Stimulated activated CD4-positive, alpha-beta T cell treated with anti-CD3 and anti-CD28 coated beads, TNF-alpha, amount 100 ng/mL, for 1 hour (primary cell): ENCODE measurements at places on chromosomes 2 and 18.
A peak's percentile ranks its signal among the peaks of the same experiment; 100 is the strongest.

GRCh38 chr18:59980188-59980637 lies 80.4 kb downstream of the PMAIP1 start:
- no peak for DNase-seq

DNA sequence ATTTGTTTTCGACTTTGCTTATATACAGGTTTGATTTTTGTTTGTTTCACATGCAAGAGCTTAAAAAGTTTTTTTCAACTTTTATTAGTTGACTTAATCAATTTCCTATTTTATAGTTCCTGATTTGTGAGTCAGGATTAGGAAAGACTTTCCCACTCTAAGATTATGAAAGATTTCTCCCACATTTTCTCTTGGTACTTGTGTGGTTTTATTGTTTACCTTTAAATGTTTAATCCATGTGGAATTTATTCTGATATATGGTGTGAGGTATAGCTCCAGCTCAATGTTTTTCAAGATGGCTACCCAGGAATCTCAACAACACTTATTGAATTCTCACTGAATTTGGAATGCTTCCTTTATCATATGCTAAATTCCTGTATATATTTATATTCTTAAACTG lies 117.8 kb upstream of the LGALSL start:
- DNase-seq, result no peak

DNA sequence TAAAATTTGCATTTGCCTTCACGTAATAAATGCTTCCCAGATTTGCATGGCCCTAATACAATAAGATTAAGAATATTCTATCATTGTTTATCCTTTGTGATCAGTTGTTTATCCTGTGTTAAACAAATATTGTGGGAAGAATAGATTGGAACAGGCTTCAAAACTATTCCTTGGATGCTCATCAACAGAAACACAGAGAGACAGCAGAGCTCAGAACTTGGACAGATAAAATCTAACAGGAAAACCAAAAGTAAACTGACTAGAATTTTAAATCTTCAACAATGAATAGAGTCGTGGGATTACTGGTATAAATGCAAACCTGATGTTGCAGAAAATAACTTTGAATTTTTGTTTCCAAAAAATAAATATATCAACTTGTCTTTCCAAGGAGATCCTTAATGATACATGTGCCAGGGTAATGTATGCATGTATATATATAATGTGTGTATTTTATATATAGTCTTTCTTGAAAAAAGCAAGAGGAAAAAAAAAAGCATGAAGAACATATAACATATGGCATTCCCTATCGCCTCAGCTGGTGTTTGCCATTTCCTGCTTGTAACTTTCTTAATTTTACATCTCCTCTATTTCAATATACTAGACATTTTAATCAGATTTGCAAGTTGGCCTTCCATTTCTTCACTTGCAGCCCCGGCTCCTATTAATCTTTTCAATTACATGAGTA lies 59.9 kb upstream of the TANK start:
- no peak for DNase-seq

DNA sequence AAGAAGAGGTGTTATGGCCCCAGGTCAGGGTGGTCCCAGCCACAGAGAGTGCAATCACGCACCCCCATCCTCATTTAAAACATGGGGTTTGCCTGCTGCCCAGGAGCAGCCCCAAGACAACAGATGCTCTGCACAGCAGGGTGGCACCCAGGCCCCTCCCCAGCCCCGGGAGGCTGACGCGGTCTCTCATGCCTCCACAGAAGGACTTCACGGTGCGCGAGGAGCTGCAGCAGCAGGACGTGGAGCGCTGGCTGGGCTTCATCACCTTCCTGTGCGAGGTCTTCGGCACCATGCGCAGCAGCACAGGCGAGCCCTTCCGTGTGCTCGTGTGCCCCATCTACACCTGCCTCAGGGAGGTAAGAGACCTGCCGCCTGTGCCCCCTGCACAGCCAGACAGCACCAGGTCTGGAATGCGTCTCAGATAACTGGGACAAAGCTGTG lies 133.7 kb downstream of the SMAD7 start:
- no peak for DNase-seq

DNA sequence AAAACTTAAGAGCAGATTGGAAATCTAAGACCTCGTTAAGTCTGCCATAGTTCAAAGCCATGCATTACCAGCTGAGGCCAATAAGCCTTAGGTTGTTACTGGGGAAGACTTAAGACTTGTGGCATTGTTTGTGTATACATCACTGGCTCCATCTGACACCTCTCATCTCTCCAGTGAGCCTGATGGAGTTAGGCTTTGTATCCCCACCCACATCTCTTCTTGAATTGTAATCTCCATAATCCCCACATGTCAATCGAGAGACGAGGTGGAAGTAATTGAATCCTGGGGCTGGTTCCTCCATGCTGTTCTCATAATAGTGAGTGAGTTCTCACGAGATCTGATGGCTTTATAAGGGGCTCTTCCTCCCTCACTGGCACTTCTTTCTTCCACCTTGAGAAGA lies 404.6 kb downstream of the ARHGAP15 start:
- no peak for DNase-seq

GRCh38 chr2:80392441-80392840 lies 87.9 kb upstream of the LRRTM1 start:
- no peak for DNase-seq

- peak; percentile 11 for DNase-seq
Observed at GRCh38 chr2:235766278-235766677, 272.4 kb downstream of the AGAP1 start.

DNA sequence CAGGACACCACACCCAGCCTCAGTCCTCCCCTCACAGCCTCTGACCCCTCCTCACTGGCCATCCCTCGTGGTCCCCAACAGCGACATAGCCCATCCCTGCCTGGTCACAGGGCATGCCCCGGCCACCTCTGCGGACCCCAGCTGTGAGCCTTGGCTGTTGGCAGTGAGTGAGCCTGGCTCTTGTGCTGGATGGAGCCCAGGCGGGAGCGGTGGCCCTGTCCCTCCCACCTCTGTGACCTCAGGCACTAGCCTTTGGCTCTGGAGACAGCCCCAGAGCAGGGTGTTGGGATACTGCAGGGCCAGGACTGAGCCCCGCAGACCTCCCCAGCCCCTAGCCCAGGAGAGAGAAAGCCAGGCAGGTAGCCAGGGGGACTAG lies 7.9 kb downstream of the DES start:
- DNase-seq, result no peak

- DNase-seq, result no peak
Observed at GRCh38 chr2:44747794-44748193, 193.7 kb upstream of the SIX3 start.

DNA sequence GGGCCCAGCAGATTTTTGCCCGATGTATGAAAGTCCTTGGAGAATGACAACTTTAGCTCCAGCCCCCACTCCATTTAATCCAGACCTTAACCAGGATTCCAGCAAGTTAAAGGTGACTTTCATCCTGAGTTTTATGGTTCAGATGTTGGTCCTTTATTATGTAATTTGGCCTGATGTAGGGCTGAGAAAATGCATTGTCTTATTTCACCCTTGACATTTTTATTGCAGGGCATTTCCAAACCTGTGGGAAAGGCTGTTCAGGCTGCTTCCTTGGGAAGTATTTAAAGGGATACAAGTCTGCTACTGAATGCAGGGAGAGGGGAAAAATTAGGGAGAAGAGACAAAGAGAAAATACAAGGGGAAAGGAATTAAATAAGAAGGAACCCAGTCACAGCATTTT lies 48.8 kb downstream of the ASB1 start:
- no peak for DNase-seq

- no peak for DNase-seq
Observed at GRCh38 chr18:79608069-79608468, 71.5 kb upstream of the CTDP1 start.

DNA sequence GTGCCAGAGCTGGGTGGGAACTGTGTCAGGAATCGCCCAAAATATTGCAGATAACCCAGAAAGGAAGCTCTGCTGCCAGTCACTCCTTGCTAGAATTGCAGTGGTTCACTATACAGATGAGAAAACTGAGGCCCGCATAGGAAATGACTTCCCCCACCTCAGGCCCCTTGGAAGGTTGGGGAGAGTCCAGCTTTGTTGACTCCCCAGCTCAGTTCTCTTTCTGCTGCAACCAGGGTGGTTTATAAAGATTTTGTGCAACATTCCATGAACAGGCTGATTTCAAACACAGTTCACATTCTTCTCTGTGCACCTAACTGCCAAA lies 11.3 kb downstream of the SPR start:
- no peak for DNase-seq

- no peak for DNase-seq
Observed at GRCh38 chr18:40063488-40063887, 1891.5 kb upstream of the PIK3C3 start.
